ENCODE measurements at places on chromosomes 6 and 20. TPM values are rescaled to one million over a fixed set of nuclear protein-coding genes. Genes with fewer than 3 reads are reported as not detected.

DNA sequence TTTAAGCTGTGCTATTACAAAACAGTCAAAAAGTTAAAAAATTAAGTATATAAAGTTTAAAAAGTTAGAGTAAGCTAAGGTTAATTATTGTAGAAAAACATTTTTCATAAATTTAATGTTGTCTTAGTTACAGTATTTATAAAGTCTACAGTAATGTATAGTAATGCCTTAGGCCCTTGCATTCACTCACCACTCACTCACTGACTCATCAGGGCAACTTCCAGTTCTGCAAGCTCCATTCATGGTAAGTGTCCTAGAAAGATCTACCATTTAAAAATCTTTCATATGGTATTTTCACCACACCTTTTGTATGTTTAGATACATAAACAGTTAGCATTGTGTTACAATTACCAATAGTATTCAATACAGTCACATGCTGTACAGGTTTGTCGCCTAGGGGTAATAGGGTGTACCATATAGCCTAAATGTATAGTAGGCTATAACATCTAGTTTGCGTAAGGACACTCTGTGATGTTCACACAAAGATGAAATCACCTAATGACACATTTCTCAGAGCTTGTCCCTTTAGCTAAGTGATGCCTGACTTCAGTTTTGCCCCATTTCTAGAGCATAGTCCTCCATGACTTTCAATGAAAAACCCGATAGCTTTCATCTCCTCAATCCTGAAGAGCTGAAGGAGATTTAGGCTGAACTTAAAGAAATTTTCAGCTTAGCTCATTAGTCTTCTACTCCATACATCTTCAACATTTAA lies 14.9 kb upstream of the HLA-DRA start:
- DNase-seq: no peak

CTCFL gene
- polyA plus RNA-seq: 3.4 TPM

- no peak for DNase-seq
Observed at GRCh38 chr6:27293436-27294098, 18.5 kb downstream of the POM121L2 start.

DNA sequence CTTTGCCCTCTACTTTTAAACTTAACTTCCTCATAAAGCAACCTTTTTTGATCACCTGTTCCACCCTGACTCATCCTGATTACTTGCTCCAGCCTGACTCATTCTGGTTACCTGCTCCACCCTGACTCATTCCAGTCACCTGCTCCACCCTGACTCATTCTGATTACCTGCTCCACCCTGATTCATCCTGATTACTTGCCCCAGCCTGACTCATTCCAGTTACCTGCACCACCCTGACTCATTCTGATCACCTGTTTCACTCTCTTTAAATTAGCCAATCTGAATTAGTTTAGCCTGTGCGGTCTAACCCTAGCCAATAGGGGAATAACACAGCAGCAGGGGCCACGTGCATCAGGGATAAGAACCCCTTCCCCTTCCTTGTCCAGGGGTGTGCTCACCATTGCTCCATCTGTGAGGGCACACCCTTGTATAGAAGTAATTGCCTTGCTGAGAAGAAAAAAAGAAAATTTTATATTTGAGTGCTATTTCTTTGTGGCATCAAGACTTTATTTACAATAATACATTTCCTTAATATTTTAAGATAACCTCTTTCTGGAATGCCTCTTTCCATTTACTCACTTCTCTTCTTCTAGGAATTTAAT lies 17.9 kb downstream of the HLA-G start:
- DNase-seq: no peak

- DNase-seq: peak; percentile 1
Observed at GRCh38 chr6:97282238-97282725, 734 bp downstream of the MMS22L start.

VARS2 gene
- polyA plus RNA-seq: 30.1 TPM

CCDC170 gene
- 2.8 TPM for polyA plus RNA-seq

DNA sequence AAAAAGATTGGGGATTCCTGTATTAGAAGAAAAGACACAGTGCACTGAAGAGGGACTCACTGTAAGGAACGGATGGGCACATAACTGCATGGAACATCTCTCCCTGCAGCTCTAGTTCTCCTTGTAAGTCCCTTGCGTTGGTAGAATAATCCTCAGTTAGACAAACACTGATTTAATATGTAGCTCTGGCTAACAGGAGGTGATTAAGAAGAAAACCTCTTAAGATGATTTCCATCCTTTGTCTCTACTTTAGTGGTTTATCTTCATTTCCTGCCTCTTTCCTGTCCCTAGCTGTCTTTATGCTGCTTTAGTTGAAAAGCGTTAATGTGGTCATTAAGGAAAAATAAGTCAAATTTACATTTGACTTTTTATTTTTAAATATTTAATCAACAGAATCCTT lies 86.6 kb downstream of the SLC16A10 start:
- no peak for DNase-seq

DNA sequence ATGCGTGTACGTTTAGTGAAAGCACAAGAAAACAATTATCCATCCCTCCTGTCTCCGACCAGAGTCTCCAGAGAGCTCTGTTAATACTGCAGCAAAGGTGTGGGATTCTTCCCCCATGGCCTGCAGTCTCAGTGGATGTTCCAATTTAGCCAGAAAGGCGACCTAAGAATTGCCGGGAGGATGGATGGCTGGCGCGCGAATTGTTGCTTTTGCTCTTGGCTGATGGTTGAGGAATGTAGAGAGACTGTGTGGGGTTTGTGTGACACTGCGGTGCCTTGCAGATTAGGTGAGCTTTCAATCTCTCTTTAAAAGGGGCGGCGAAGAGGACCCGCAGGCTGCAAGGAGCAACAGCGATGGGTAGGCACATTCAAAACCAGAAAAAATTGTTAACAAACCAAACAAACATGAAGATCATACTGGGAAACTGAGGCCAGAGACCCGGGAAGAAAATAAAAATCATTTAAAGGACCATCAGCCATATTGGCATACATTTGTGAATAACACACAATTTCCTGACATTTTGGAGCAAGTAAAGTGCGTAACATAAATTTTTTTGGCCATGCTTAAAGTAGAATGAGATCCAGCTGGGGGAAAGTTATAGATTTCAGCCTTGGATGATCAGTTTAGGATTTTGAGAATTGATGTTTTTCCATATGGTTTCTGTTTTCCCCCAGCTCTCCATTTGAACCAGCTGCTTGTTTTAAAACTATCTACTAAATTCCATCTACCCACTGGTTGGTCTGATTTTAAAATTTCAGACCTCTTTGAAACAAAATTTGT lies 46.3 kb downstream of the GNAS start:
- no peak for DNase-seq

DNA sequence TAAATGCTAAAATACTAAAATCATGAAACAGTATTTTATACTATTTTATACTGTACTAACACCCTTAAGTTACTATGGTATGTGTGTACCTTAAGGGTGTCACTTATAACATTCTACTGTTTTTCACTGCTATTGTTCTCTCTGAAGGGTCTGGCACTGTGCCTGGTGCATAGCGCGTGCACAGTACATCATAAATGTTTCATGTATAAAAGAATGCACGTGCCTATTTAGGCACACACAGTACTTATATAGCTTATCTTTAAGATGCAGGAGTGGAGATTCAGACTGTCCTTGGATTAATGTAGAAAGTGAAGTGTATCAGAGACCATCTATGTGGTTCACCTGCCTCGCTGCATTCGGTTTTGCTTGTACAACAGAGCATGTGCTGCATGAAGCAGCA lies 64.0 kb upstream of the SGK1 start:
- DNase-seq: no peak
